ENCODE measurements at places on chromosomes 5 and 9.

- no peak for DNase-seq
Observed at GRCh38 chr9:33011831-33012230, 10.4 kb upstream of the APTX start.

DNA sequence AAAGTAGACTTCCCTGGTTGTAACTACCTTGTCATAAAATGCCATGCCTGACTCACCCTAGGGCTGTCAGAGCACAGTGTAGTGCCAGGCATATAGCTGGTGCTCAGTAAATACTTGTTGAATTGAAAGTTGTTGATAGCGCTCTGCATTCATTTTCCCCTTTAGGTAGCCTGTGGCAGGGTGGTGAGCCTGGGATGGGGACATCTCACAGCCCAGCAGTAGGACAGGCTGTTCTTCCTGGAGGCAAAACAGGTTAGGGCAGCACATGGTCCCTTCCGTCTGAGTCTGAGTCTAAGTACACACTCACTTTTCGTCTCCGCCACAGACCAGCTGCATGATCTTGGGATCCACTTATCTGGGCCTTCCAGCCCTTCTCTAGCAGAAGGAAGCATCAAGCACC, 401.9 kb downstream of the ZSWIM6 start:
- DNase-seq, result no peak

DNA sequence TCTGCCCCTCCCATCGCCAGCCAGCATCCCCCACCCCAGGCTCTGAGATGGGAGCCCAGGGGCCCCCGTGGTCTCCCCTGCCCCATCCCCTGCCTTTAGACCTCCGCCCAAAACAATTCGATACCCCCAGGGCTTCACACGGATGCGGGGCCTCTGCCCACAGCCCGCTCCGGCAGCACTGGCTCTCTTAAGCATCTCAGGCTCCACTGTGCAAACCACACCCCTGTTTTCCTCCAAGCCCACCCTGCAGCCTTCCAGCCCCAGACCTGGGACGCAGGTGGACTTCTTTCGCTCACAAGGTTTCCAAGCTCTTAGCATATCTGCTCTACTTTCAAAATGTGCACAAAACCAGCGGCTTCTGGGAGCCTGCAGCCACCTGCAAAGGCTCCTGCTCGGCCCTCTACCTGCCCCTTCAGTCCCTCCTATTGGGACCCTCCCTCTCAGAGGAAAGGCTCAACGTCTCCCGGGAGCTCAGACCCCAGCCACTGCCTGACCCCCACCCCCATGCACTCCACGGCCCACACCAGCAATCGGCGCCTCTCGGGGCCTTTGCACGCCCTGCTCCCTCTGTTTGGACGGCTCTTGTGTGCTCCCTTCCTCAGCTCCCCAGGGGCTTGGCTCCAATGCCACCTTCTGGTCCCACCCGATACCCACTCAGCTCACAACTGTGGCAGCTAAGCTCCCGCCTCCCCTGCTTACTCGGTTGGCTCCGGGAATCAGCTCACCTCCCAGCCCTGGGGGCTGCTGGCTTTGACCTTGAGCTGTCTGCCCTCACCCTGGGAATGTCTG, 918 bp upstream of the SLC9A3 start:
- no peak for DNase-seq

DNA sequence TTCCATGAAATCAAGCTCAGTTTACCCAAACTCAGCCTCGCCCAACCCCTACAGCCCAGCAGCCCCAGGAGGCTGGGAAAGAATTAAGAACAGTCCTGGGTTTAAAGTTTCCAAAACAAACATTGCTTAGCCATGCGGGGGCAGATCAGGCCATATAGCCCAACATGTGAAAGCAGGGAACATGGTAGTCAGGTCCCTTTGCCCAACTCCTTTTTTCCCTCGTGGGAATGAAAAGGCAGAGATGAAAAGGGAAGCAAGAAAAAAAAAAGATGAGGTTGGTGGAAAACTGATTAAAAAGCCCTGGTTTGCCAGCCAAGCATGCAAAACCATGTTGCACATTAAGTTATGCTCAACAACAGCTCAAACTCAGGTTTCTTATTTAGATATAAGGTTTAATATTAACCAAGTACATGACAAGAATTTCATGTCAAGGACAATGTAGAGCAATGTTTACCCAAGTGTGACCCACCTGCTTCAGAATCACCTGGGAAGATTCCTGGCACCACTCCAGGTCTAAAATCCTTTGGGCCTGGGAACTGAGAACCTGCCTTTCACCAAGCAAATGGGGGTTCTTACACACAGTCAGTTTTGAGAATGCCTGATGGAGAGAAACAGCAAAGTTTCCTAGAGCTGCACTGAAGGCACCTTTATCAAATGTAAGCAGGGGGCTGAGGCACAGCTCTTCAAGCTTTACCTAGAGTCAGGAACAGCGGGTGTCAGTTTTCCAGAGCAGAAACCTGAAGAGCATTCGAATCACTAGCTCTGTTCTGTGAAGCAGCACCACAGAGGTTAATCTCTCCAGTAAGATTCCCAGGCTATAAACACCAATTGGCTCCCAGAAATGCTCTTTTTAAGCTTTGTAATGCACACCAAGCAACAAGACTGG, 1.7 kb downstream of the FREM1 start:
- no peak for DNase-seq

DNA sequence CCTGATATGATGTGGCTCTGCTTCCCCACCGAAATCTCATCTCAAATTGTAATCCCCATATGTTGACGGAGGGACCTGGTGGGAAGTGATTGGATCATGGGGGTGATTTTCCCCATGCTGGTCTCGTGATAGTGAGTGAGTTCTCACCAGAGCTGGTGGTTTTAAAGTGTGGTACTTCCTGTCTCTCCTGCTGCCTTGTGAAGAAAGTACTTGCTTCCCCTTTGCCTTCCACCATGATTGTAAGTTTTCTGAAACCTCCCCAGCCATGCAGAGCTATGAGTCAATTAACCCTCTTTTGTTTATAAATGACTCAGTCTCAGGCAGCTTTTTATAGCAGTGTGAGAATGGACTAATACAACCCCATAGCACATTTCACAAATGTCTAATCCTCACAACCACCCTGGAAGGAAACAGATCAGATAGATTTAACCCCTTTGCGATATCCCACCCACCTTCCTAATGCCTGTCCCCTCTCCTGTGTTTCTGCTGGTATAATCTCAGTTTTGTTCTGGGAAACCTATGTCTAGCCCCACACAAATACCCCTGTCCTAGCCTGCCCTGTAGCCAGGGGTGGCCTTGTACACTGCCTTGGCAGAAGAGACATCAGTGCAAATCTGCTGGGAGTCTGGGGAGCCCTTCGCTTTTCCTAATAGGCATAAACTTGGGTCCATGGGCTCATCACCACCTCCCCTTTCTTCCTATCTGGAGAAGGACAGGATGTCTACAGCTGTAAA, 157.0 kb upstream of the RAI14 start:
- DNase-seq, result no peak

DNA sequence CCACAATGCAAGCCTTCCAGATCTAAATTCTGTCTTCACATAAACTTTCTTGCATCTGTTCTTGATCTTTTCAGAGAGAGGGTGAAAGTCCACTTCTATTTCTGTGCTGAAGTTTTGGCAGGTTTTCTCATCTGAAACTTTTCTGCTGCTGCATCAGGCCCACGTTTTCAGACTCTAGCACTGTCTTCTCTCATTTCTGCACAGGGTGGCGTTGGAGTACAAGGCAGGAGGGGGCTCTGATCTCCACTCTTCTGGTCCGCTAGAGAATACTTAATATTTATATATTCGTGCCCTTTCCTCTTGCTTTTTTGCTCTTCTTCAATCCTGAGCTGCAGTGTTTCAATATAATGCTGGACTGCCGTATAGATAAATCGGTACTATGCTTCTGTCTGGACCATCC, 204.0 kb upstream of the PRDM9 start:
- DNase-seq, result no peak

DNA sequence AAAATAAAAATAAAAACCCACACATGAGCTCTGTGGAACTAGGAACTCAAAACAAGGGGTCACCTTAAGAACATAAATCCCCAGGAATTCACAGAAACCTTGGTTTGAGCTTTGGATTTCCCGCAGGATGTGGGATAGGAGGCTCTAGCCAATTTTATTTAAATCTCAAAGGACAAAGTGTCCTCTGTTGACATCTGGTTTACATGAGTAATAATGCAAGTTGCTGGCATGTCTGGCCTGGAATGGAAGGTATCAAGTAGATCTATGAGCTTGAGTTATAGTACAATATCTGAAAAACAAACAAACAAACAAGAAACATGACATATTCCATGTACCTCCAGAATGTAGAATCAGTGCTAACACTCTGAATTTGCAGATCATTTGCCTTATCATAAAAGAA, 94.2 kb upstream of the SLIT3 start:
- no peak for DNase-seq

DNA sequence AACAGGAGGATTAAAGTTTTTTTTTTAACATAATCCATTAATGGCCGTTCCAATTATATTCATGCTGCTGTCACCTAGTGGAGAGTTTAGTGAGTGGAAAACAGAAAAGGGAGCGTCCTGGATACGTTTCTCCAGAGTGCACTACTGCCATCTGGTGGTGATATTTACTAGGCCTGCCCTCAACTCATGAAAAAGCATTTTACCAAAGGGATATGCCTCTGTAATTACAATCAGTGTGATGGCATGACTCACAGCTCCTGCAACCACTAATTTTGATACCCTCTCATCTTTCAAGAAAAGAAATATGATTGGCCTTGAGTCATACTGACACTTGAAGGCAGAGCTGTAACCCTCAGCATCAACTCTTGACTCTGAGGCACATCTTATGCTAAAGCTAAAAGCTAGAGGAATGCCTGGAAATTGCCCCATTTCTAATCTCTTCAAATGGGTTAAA, 20.1 kb downstream of the MINAR2 start:
- no peak for DNase-seq

GRCh38 chr9:114855488-114855887, 49.6 kb upstream of the TNFSF15 start:
- DNase-seq, result no peak

DNA sequence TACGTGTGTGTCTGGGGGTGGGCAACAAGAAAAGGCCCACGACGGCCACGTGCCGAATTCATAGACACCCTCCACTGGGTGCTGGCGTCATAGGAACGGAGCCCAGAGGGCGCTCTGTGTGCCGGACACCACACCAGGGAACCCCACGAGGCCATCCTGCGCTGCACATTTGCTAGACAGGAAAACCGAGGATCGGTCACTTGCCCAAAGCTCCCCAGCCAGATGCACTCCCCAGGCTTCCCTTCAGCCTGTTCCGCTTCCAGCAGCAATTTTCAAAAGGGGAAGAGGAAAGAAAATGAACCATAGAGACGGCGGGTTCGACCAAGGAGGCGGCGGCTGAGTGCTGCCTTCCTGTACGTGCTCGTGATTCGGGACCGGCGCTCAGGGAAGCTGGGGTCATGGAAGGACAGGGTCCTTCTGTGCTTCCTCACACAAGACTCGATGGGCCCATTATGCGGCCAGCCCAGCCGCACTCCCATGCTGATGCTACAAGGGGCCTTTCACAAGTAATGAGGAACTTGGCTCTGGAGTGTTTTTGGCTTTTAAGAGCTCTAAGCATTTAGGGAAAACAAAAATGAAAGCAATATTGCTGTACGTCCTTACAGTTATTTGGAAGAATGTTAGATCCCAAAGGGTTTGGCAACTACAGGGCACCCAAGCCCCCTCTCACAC, 124.6 kb upstream of the SARDH start:
- no peak for DNase-seq

DNA sequence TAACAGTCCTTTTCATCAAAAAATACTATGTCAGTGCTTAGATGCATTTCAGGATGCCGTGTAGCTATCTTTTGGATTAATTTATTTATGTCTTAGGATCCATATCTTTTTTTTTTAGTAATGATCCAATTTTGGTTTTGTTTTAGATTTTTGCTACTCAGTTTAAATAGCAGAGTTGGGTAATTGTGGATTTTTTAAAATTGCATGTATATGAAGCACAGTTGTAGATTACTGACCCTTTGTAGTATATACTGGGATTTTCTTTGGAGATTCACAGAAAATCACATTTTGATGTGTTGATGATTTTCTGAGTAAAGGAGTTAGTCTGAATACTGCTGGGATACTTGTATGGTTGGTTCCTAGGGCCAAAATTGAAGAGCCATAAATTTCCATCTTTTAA, 111.8 kb downstream of the NIPBL start:
- no peak for DNase-seq

DNA sequence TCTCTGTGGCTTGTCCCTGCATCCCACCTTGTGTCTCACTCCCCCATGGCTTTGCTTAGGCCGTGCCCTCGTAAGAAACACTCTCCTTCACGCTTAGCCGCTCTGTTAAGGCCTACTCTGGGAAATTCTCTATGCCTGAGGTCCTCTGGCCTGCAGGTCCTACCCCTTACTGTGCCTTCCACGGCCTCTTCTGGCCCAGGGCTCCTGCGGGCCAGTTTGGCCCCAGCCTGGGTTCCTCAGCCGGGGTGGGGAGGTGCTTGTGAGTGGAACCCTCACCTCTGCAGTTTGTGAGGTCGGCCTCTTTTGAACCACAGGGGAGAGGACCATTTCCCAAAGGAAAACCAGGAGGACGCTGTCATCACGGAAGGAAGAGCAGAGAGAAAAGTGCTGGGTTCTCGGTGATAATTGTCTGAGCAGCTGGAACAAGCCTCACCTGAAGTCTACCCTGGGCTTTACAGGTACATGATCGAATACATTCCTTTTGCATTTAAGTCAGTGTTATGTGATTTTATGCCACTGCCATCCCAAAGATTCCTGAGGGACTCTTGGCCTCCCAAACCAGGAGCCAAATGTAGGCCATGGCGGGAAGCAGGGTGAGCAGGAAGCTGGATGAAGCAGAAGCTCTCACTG, 28.8 kb upstream of the GFPT2 start:
- no peak for DNase-seq

GRCh38 chr5:13478831-13479465, 465.5 kb downstream of the DNAH5 start:
- DNase-seq, result no peak

DNA sequence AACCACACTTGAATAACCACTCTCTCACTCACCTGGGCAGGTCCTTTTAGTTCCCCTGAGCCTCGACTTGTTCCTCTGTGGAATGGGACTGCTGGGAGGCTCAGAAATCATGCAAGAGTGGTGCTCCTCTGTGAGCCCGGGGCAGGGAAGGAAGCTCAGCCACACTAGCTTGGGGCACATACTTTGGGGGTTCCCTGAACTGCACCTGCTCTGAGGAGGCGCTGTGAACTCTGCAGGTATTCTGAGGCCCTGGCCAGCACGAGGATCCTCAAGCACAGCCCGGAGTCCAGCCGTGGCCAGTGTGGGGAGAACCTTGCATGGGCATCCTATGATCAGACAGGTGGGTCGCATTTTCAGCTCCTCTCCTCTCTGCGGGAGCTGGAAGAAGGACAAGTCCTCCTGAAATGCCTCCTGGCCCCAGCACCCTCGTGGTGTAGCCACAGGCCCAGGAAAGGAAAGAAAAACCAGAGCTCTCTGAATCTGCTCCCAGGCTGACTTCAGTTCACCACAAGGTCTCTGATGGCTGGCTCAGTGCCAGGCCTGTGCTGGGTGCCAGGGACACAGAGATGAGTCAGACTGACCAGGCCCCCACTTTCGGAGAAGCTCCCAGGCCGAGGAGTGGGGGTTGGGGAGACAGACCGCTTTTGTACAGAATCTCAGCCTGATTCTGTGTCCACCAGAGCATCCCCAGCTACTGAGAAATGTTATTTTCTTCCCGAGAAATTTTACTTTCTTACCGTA, 11.9 kb downstream of the GLIPR2 start:
- no peak for DNase-seq

GRCh38 chr9:101365181-101365580, 19.6 kb downstream of the BAAT start:
- DNase-seq, result no peak

Measured in cortex of kidney (tissue), 1 donor.